Aorta (tissue), 5 donors: ENCODE measurements at places on chromosomes 12 and 14. TPM values are rescaled to one million over a fixed set of nuclear protein-coding genes. Genes with fewer than 3 reads are reported as not detected.
A peak's percentile ranks its signal among the peaks of the same experiment; 100 is the strongest.

DNA sequence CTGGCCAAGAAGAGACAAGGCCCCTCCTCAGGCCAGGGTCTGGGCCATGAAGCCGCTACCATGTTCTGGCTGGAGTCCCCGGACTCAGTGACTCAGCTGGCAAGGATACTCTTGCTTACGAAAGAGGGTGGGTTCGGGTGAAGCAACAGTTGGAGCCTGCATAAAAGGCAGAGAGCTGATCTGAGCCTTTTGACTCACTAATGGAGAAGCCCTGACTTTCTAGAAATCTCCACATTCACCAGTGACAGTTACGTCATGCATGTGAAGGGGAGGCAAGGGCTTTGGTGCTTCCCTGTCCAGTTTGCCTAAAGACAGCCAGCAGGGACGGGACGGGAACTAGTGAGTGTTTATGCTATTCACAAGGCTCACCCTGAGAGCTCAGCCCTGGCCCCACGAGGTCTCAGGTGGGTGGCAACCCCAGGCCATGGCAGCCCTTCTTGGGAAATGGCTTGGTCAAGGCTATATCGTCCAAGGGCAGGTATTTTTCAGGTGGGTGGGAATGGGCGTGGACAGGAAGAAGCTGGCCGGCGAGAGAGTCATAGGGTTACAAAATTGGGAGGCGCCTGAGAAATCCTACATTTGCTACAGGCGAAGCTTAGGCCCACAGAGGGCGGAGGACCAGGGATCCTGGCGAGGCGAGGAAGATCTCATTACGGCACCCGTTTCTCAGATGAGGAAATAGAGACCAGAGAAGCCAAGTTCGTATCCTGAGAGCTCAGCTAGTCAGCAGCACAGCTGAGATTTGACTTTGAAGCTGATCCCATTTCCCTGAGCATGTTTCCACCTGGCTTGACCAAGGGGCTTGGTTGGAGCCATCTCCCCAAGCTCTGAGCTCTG is 314.6 kb downstream of the BCL11B start:
- H3K27me3 ChIP-seq = no peaks in the 10 kb centered on the region
- no peak overlapping the region for H3K4me3 ChIP-seq
- H3K36me3 ChIP-seq = no peaks in the 10 kb centered on the region
- H3K27ac ChIP-seq = no peak overlapping the region
- peak; percentile 84 for DNase-seq

The CSRP2 gene
- total RNA-seq = 163 TPM

GRCh38 chr14:50823762-50824636 is 7.0 kb downstream of the NIN start:
- no peak overlapping the region for H3K27ac ChIP-seq
- no peaks in the 10 kb centered on the region for H3K27me3 ChIP-seq
- peaks cover 3% of the 10 kb centered on the region for H3K4me1 ChIP-seq

- no peaks in the 10 kb centered on the region for H3K36me3 ChIP-seq
- no peak overlapping the region for H3K27ac ChIP-seq
- no peak for DNase-seq
- H3K4me3 ChIP-seq = no peak overlapping the region
Observed at GRCh38 chr12:32515137-32515873, 115.9 kb downstream of the FGD4 start.
